Forelimb muscle (tissue), 1 donor: ENCODE measurements at places on chromosomes 1 and 21. TPM values are rescaled to one million over a fixed set of nuclear protein-coding genes. Genes with fewer than 3 reads are reported as not detected.

The B3GALT5 gene
- polyA plus RNA-seq = 0.22 TPM

The OLFML2B gene
- polyA plus RNA-seq = 83.5 TPM

The INKA2 gene
- polyA plus RNA-seq = 61.5 TPM

The GPR25 gene
- not detected for polyA plus RNA-seq

The CYP4A11 gene
- not detected for polyA plus RNA-seq
